Stimulated activated CD4-positive, alpha-beta T cell treated with anti-CD3 and anti-CD28 coated beads, Interleukin-1b, Interleukin-23, amount 100 ng/mL, for 48 hours (primary cell): ENCODE measurements at places on chromosomes 2 and 18.

GRCh38 chr2:12754643-12755042, 37.9 kb downstream of the TRIB2 start:
- no peak for DNase-seq

DNA sequence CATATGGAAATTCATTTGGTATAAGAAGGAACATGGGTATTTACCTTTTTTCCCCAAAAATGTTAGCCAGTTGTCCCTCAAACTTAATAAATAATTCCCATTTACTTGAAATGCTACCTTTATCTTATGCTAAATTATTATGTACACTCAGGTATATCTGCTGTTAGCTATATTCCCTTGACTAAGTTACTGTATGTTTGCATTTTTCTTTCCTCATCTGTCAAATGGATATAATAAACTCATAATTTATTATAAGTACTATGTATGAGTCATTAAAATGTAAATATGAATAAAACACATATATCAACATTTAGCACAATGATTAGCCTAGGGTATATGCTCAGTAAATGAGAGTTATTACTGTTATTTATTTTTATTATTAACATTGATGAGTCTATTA, 117.4 kb downstream of the PMS1 start:
- no peak for DNase-seq

- DNase-seq, result no peak
These were observed 47.6 kb upstream of the FAM124B start for GRCh38 chr2:224449212-224450147.

- no peak for DNase-seq
These were observed 57.4 kb upstream of the PCBP1 start for GRCh38 chr2:70029814-70030409.

DNA sequence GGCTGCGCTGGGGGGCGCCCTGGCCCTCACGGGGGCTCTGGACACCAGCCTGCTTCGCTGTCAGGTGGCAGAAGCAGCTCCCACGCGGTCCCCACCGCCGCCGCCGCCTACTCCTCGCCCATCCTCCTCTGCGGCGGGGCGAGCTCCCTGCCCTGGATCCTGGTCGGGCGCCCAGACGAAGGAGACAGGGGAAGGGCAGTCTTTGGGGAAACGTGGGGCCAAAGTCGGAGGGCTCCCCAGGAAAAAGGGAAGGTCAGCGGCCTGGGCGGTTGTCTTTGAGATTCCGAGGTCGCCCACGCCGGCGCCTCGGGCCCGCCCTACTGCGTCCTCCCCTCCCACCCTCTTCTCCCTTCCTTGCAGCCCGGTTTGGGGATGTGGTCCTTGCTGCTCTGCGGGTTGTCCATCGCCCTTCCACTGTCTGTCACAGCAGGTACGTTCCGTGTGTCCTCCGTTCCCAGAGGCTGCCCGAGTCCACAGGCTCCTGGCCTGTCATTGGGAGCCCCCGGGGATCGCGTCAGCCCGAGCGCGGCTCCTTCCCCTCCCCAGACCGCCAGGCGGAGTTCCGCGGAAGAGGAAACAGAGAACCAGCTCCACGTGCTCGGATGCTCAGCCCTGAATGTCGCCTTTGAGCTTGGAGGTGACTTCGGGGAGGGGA, 800 bp downstream of the IL1RL2 start:
- DNase-seq, result peak; percentile 61

DNA sequence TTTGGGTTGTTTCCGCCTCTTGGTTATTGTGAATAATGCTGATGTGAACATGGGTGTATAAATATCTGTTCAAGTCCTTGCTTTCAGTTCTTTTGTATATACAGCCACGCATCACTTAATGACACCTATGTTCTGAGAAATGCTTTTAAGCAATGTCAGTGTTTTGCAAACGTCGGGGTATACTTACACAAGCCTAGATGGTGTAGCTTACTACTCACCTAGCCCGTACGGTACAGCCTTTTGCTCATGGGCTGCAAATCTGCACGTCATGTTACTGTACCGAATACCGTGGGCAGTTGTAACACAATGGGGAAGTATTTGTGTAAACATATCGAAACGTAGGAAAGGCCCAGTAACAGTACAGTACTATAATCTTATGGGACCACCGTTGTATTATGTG, 12.4 kb downstream of the RALB start:
- DNase-seq, result no peak

- DNase-seq, result peak; percentile 45
These were observed 8.9 kb downstream of the TNS1 start for GRCh38 chr2:217993817-217994463.

DNA sequence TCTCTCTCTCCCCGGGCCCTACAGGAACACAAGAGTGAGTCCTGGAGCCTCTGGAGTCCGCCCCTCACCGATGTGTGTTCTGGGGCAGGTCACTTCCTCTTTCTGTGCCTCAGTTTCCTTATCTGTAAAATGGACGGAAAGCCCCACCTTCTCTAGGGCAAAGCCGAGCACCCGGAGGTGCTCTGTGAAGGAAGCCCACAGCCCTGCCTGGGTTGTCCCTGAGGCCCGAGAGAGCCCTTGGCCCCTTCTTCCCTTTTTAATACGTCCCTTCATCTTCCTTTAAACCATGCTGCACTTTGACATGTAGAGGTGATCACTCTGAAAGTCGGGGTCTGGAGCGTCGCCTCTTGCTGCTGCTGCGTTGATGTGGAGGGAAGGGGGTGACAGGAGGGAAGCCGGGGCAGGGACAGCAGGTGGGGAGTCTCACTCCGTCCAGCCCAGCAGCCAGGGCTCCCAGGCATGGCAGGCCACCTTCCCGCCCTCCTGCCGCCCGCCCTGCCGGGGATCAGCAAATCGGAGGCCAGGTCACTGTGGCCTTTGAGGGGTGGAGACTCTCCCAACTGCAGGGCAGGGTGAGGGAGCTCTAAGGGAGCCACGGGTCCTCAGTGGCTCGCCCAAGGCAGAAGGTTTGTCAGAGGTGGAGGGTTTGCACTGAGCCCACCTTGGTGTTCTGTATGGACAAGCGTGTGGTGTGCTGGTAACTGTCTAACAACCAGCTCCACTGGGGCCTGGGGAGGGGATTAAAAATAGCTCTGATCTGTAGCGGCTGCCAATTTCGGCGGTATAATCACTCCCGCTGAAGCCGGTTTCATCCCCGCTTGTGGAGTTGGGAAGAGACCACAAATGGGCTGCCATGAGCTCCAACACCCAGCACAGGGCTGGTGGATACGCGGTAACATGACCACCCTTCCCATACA, 135.9 kb upstream of the ID2 start:
- no peak for DNase-seq

DNA sequence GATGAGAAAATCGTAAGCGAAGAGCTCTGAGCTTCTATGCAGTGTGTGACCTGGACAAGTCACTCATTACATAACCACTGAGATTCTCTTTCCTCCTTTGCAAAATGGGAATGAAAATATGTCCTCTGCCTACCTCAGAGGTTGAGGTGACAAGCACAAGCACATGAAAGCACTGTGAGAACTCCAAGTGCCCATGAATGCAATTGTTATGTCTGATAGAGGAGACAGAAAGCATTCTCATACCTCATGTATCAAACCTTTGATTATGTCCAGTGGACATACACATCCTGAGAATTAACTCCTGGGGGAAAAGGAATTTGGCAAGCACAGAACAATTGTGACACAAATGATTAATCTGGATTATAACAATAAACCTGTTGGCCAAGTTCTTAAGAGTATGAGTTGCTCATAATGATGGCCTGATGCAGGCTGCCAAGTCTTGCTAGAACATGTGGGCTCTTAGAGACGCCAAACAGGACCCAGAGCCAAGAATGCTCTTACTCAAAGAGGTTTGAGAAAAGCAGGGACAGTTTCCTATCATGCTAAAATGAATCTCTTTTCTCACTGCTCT, 8.5 kb upstream of the RMDN2 start:
- DNase-seq, result no peak

DNA sequence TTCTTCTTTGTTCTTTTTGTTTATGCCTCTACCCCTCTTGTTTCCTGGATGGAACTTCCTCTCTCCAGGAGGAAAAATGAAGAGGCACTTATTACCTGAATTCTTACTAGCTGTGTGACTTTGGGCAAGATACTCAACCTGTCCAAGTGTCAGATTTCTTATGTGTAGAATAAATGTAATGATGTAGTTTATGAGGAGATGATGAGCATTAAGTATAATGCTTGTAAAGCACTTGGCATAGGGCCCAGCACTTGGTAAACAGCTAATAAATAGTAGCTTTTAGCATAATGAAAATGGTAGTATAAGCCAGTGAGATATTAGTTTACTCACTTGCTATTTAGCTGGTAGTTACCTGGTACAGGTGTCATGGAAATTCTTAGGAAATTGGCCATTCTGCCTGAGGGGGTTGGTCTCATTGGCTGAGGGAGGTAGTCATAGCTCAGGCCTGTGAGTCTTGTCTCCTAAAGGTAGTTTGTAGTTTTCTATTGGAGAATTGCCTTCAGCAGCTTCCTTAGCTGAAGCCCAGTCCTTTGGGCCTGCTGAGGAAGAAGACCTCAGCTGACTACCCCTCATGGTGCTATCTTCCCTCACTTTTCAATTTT, 133.4 kb upstream of the NABP1 start:
- no peak for DNase-seq

GRCh38 chr18:34818064-34818463, 108.0 kb downstream of the DTNA start:
- no peak for DNase-seq

- no peak for DNase-seq
These were observed 137.1 kb upstream of the TWIST2 start for GRCh38 chr2:238710787-238711186.

GRCh38 chr18:10414293-10414842, 40.1 kb upstream of the APCDD1 start:
- no peak for DNase-seq

- no peak for DNase-seq
These were observed 133.1 kb upstream of the CCDC195 start for GRCh38 chr2:224849264-224849663.

DNA sequence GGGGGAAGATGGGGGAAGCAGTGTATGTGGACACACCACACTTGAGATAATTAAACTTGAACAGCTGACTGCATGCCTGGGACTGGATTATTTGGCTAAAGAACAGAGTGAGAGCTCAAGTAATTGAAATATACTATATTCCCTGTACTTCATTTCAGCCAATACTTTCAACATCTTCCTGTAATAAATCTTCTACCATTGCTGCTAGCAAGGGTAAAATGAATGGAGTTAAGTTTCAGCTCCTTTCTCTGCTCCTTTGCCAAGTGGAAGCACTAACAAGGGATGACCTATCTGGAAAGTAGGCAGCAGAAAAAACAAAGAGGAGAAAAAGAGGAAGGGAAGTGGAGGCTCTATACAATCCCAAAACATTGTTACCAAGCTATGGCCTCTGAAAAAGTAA, 50.9 kb downstream of the MMADHC start:
- no peak for DNase-seq

DNA sequence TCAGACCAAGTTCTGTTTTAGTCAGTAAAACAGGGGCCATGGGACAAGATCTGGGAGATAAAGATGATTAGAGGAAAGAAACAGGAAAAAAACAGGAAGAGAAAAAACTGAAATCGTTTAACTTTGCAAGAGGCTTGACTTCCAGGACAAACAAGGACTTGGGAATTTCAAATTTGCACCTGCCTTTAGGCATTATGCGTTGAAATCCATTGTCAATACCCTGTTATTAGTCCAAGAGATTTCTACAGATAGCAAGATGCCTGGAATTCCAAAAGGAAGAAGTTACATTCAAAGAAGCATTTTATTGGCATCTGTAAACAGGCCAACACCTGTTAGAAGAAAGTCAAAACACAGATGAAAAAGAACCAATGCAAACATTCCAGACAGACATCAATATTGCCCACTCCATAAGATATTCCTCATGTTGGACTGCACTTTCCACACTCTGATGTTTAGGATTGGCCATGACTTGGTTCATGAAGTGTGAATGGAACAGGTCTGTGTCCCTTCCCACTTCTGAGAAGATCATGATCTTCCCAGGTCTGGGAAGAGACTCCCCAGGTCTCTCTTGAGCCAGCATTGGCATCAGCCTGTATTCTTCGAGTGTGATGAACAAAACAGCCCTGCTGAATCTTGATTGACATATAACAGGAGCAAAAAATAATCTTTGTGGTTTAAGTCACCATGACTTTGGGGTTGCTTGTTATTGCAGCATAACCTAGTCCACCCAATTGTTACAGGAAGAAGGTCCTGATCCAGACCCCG, 181.4 kb upstream of the FN1 start:
- no peak for DNase-seq

GRCh38 chr2:43387092-43388062, 161.0 kb upstream of the ZFP36L2 start:
- no peak for DNase-seq

DNA sequence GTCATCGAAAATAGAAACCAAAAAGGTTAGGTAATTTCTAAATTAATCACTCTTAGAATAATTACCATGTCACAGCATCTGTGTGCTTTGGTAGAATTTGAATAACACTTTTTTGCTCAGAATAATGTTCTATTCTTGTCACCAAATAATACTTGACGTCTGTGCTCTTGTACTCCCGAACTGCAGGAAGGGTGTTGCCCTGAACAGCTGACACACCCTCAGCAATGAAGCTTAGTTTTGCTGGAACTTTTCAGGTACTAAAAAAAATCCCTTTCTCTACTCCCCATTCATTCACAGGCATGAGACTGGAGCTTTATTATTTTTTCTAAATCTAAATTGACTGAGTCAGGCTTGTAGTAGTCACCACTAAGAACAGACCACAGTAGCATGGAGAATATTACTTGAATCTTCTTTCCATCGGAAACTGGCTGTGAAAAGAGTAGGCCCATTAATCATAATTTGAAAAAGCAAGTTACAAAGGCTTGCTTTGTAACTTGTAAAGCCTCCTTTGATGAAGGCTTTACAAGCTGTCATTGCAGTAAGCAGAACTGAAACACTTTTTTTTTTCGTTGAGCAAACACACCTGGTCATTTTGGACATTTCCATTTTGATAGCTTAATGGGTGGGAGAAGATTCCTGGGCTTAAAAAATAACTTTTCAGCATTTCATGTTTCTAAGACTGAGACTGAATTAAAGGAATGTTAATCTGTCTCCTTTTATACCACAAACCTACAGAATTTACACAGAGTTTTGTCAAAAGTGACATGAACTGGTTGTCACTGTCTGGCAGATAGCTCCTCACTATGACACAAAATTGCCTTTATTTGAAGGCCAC, 70.3 kb upstream of the PELI1 start:
- DNase-seq, result peak; percentile 45

GRCh38 chr2:240351826-240352426, 83.5 kb upstream of the GPC1 start:
- no peak for DNase-seq

- no peak for DNase-seq
These were observed 6.4 kb upstream of the FHL2 start for GRCh38 chr2:105405291-105405690.

- no peak for DNase-seq
These were observed 243.2 kb upstream of the KCNH7 start for GRCh38 chr2:163081754-163082153.

DNA sequence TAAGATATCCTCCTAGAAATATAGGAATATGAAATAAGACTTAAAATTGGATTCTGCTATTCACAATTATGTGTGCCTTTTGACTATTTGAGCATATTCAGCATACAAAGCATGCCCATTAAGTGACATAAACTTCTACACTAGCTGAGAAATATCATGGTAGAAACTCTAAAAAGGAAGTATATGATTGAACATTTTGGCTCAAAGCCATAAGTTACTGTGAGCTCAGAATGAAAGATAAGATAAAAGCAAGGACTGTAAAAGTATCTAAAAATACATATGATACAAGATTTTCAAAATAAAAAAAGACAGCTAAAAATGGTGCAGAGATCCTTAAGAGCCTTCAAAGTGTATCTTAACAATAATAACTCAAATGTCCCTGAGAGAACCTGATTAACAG, 340.5 kb upstream of the SLC39A10 start:
- no peak for DNase-seq
